ELF-1 (cell line): ENCODE measurements at places on chromosomes 6 and 20.

GRCh38 chr6:111753573-111753972, 119.7 kb downstream of the FYN start:
- no peak for DNase-seq

- DNase-seq: peak; percentile 75
These were observed 12.7 kb downstream of the SAYSD1 start for GRCh38 chr6:39102071-39102820.

- no peak for DNase-seq
These were observed 312.3 kb downstream of the ESR1 start for GRCh38 chr6:152119831-152120230.

DNA sequence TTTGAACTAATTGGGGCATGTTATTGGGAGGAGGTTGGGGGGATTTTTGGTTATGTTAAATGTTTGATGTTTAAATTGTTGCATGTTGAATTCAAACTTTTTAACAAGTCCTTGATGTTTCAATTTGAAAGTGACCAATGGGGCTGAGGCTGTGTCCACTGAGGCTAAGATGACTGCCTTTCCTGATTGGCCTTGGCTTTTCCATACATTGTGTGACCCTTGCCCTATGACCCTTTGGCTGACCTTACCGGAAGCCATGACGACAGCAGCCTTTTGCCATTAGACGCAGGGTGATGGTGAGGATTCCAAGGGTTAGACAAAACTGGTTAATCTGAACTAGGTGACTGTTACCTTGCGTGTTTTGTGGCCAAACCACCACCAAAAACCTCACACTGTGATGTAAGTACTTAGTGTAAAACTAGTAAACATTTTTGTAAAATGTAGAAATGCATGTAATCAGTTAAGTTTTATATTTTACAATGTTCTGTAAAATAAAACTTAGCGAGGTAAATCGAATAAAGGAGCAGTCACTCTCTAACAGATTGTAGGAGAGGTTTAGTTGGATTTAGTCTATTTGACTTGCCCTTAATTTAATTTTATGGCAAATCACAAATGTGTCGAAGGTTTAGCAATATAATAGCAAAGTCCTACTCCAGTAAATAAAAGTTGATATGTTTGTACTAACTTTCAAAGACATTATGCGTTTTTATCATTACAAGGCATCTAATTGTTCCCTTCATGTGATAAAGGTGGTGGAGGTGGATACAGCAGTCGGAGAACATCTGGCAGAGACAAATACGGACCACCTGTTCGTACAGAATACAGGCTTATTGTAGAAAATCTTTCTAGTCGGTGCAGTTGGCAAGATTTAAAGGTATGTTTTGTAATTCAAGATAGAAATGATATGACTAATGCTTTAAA, 1.6 kb downstream of the SRSF6 start:
- peak; percentile 60 for DNase-seq

DNA sequence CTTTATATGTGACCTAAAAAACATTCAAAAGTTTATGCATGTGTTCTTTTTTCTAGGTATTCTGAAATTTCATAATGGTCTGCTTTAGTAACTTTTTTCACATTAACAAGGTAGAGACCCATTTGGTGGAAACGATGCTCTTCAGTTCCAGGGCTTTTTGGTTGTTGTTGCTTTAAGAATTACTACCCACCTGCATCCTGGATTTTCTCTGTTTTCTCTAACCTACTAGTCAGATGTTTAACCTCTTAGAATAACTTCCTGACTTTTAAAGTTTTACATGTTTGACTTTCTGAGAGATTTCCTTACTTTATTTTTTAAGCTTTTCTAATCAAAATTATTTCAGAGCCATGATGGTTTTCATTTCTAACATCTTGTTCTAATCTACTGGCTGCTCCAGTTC, 14.9 kb downstream of the TULP4 start:
- DNase-seq: no peak

DNA sequence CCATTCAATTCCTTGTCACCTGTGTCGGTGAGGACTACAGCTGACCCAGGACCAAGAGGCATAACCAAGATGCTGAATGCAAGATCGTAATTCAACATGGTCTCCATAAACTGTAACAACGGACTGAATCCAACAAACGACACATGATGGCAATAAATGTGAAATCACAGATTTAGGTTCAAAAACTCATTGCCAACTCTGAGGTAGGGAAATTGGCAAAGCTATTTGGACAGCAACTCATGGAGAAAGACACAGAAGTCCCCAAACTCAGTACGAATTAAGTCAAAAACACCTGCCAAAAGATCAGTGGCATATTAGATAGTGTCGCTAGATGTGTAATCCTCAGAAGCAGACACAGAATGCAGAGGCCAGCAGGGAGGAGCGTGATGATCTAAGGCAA, 25.0 kb downstream of the CPNE5 start:
- DNase-seq: no peak

GRCh38 chr6:124200661-124201060, 397.0 kb downstream of the NKAIN2 start:
- no peak for DNase-seq

- DNase-seq: no peak
These were observed 36.9 kb upstream of the VSTM2L start for GRCh38 chr20:37866051-37866450.

DNA sequence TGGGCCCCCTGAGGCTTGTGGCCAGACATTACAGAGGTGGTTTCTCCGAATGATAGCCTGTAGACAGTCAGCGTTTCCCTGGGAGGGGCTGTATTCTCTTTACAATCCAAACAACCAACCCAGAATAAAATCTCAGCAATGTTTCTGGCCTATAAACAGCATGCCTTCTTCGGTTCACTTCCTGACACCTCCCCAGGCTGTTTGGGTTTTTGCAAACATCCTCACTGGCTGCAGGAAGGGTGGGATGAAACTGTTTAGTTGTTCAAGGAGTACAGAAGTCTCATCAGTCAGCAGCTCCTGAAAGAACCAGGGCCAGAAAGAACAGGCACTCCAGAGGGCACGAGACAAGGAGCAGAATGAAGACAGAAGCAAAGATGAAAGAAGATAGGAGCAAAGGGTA, 350.0 kb downstream of the QKI start:
- peak; percentile 34 for DNase-seq

GRCh38 chr6:37131104-37131959, 38.6 kb upstream of the PIM1 start:
- peak; percentile 88 for DNase-seq

DNA sequence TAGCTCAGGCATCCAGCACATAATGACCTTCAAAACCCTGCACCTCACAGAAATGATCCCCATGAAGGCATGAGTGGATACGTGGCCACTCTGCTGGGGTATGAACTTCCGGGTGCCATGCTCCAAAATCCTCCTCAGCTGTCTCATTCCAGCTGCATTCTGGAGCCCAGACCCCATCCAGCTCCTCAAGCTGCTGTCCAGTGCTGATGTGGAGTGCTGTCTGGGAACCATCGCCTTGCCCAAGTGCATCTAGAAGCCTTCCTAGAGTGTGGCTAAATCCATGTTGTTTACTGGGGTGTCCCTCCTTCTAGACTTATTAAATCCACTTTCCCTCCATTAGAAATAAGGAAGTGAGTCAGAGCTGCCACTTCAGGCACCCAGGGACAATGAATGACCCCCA, 130.8 kb upstream of the PTPRT start:
- DNase-seq: peak; percentile 27

- DNase-seq: no peak
These were observed 38.5 kb downstream of the SIM1 start for GRCh38 chr6:100426241-100426640.

- DNase-seq: no peak
These were observed 31.7 kb upstream of the UBR2 start for GRCh38 chr6:42532038-42532669.

DNA sequence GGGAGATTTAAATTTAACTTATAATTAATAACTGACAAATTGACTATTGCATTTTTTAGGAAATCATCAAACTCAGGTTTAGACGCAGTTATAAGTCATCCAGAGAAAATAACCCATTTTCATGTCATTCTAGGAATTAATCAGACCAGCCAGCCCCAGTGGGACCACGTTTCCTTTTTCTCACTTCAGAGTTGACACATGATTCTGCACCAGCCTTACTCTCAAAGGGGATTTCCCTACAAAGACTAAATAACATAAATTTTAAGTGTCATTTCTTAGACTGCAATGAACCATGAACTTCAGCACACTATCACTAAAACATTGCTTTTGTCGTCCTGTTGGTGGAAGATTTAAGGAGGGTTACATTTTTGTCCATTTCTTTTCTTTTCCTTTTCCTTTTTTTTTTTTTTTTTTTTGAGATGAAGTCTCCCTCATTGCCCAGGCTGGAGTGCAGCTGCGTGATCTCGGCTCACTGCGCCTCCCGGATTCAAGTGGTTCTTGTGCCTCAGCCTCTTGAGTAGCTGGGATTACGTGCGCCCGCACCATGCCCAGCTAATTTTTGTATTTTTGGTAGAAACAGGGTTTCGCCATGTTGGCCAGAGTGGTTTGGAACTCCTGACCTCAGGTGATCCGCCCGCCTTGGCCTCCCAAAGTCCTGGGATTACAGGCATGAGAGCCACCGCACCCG, 3.6 kb downstream of the IPCEF1 start:
- no peak for DNase-seq

GRCh38 chr6:20658516-20658915, 124.3 kb downstream of the CDKAL1 start:
- DNase-seq: no peak

DNA sequence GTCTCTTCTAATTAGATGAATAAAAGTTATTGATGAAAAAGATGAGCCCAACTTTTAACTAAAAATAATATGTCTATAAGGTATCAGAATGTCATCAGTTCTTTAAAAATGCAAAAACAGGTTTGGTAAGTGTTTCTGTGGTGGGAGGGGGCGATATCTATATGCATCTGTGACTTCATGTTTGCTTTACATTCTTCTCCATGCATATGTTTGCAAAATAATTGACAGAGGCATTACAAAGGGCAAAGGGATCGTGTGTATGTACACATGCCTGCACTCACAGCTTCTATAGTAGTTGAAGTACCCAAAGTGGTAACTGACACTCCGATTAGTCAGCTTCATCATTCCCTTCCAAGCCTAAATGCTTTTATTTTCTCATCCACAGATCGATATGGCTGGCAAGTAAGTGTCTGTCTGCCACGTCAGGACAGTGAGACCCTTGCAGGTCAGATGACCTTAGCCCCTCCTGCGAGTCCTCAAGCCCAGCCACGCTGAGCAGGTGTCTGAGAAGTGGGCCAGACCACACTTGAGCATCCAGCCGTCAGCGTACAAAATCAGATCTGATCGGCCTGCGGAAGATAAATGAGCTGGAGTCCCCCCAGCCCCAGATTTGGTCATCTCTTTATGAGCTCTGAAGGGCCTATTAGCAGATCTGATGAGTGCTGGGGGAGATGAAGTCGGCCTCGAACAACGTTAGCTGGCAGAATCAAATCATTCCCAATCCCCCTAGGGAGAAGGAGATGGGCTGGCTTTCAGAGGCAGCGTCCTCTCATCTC, 369.1 kb downstream of the MAFB start:
- no peak for DNase-seq

- DNase-seq: no peak
These were observed 113.2 kb upstream of the BEND6 start for GRCh38 chr6:56841751-56842150.

DNA sequence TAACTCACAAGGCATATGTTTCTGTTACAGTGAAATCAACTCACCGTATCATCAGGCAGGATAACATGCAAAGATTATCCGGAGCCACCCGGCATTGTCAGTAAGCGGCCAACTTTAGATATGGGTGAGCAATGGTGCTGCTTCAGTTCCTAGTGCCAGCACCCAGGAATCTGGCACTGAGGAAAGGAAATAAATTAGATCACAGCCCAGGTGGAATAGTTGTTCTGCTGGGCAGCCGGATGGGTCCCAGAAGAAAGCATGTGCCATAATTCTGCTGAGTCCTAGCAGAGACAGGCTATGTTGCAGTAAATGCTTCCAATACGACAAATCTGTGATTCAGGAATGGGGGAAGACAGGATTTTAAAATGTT, 183.6 kb upstream of the SPTLC3 start:
- no peak for DNase-seq

GRCh38 chr6:56356426-56356825, 109.0 kb upstream of the COL21A1 start:
- no peak for DNase-seq

DNA sequence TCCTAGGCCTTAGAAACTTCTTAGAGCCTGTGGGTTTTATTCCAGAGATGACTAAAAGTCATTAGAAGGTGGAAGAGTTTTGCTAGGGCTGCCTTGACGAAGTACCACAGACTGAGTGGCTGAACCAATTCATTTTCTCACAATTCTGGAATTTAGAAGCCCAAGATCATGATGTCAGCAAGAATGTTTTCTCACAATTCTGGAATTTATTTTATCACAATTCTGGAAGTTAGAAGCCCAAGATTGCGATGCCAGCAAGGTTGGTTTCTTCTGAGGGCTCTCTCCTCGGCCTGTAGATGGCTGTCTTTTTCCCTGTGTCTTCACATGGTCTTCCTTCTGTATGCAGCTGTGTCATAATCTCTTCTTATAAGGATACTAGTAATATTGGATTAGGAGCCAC, 672.9 kb upstream of the MARCKS start:
- no peak for DNase-seq
